ENCODE measurements at places on chromosomes 16 and 17.

GRCh38 chr16:9357829-9358228 lies 266.4 kb downstream of the HAPSTR1 start:
- no peak overlapping the region for H3K4me3 ChIP-seq
- no peaks in the 10 kb centered on the region for H3K4me1 ChIP-seq
- H3K27ac ChIP-seq = no peak overlapping the region
- H3K27me3 ChIP-seq = no peaks in the 10 kb centered on the region

- no peak for DNase-seq
- H3K36me3 ChIP-seq = no peaks in the 10 kb centered on the region
- no peak overlapping the region for H3K4me3 ChIP-seq
- no peak overlapping the region for H3K27ac ChIP-seq
These were observed 16.6 kb upstream of the C1QTNF8 start for GRCh38 chr16:1112506-1113184.

DNA sequence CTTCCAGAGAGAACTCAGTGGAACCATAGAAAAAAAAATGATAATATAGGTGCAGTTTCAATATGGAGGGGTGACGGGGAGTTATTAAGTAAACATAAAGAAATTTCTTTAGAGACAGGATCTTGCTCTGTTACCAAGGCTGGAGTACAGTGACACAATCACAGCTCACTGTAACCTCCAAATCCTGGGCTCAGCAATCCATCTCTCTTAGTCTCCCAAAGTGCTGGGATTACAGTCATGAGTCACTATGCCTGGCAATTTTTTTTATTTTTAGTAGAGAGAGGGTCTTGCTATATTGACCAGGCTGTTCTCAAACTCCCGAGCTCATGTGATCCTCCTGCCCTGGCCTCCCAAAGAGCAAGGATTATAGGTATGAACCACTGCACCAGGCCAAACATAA lies 48.8 kb downstream of the NLRC5 start:
- H3K27me3 ChIP-seq = no peaks in the 10 kb centered on the region
- peaks cover 82% of the 10 kb centered on the region for H3K4me1 ChIP-seq
- peak overlapping the region; percentile 96 for H3K27ac ChIP-seq
- DNase-seq = no peak
- H3K4me3 ChIP-seq = peak overlapping the region; percentile 46

DNA sequence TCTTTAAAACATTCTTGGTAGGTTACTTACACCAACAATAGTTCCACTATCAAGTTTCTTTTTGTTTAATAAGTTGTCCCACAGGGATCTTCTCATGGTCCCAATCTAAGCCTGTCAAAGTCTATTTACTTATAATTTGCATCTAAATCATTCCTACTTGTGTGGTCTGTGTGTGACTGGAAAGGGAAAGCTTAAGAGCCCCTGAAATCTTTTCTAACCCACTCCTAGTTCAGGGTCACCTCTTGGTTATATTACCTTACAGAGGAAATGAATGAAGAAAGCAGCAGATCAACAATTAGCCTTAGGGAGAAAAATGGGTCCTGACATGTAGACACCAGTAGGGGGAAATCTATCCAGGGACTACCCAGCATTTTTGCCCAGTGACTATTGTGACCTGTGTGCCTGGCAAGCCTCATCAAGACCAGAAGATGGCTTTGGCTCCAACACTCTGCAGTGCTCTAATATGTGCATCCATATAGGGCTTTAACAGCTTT lies 110.4 kb upstream of the HAS3 start:
- H3K27me3 ChIP-seq = no peaks in the 10 kb centered on the region
- H3K4me3 ChIP-seq = no peak overlapping the region
- peaks cover under 1% of the 10 kb centered on the region for H3K36me3 ChIP-seq
- DNase-seq = no peak
- no peaks in the 10 kb centered on the region for H3K4me1 ChIP-seq

DNA sequence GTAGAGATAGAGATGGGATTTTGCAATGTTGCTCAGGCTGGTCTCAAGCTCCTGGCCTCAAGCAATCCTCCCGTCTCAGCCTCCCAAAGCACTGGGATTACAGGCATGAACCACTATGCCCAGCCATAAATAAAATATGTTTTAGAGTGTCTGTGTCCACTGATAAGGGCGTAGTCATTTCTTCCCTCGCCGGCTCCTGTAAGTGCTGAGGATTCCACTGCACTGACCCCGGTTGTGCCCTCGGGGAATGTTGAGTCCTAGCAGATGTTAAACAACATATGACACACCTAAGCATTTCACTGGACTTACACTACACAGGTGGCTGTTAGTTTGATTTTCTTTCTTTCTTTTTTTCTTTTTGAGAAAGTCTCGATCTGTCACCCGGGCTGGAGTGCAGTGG lies 5.6 kb upstream of the SHMT1 start:
- H3K27me3 ChIP-seq = peaks cover 14% of the 10 kb centered on the region
- H3K4me3 ChIP-seq = no peak overlapping the region
- H3K27ac ChIP-seq = no peak overlapping the region
- H3K4me1 ChIP-seq = no peaks in the 10 kb centered on the region
- peaks cover 8% of the 10 kb centered on the region for H3K36me3 ChIP-seq

- no peak for DNase-seq
- no peaks in the 10 kb centered on the region for H3K4me1 ChIP-seq
- no peaks in the 10 kb centered on the region for H3K27me3 ChIP-seq
These were observed 20.9 kb downstream of the ELAC2 start for GRCh38 chr17:12996941-12997340.

DNA sequence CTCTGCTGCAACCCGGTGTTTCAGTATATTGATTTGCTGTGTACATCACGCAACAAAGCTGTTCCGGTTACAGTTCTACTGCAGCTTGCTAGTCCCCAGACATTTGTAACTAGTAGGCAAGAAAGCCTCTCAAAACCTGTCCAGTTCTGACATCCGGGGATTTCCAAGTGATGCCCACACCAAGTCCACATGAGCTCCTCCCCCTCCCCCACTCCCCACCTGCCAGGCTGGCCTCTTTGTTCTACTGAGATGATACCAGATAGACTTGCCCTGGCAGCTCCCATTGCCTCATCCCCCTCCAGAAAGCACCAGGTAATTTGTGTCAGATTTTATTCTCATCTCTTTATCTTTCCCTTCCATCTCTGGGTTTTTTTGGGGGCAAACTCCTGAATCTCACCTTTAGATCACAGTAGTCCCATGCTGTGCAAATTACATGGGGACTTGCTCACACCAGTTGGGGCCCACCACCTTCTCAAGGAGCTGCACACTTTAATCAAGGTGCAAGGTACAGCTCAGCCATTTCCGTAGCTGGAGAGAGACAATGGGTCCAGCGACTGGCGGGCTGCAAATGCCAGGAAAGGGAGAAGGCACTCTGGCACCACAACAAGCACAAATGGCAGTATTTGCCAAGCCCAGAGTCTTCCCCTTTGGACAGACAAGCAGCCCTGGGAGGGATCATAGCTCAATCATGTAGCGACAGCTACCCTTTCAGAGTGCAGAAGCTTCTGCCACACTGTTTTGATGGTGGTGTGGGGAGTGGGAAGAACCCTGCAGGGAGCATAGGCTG lies 183.1 kb downstream of the CYLD start:
- H3K4me3 ChIP-seq = no peak overlapping the region
- peaks cover 45% of the 10 kb centered on the region for H3K27me3 ChIP-seq
- no peaks in the 10 kb centered on the region for H3K36me3 ChIP-seq
- H3K4me1 ChIP-seq = no peaks in the 10 kb centered on the region

- H3K4me3 ChIP-seq = no peak overlapping the region
- no peak overlapping the region for H3K27ac ChIP-seq
- H3K27me3 ChIP-seq = peaks cover 1% of the 10 kb centered on the region
- DNase-seq = peak; percentile 4
These were observed 383.0 kb downstream of the MAF start for GRCh38 chr16:79217375-79218011.

All from effector memory CD8-positive, alpha-beta T cell (primary cell).